Hypothalamus (tissue), 51 donors: ENCODE measurements at places on chromosomes 12 and 14.

GRCh38 chr14:89903340-89903952, 51.1 kb downstream of the EFCAB11 start:
- DNase-seq = no peak

GRCh38 chr14:36162267-36162666, 14.3 kb downstream of the PTCSC3 start:
- no peak for DNase-seq

GRCh38 chr14:90624227-90624626, 192.0 kb downstream of the TTC7B start:
- no peak for DNase-seq

DNA sequence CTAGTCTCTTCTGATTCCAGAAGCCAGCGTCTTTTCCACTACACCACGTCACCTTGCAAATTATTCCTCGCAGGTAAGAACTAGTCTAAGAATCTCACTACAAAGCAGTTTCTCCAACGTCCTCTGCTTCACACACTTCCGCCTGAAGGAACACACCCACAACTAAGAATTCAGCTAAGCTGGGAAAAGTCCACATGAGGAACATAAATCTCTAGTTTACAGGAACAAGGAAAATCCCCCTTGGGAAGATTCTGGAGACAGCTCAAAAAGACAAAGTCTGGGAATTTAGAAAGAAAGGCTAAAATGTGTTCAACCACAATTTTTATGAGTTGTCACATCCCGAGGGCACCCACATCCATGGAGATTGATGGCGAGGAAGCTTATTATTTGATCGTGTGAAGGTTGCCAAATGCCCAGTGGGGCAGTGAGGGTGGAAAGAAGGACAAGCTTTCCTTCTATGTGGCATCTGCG, 780.2 kb upstream of the TBX3 start:
- no peak for DNase-seq

- DNase-seq = no peak
These were observed 3.8 kb downstream of the KRT6C start for GRCh38 chr12:52469853-52470252.

GRCh38 chr12:77584860-77585259, 245.8 kb upstream of the NAV3 start:
- DNase-seq = no peak

GRCh38 chr14:77582511-77582910, 33.9 kb downstream of the SPTLC2 start:
- DNase-seq = no peak

GRCh38 chr12:32705783-32706182, 26.7 kb downstream of the DNM1L start:
- no peak for DNase-seq

- no peak for DNase-seq
These were observed 449.6 kb upstream of the RGS6 start for GRCh38 chr14:71482671-71483070.

DNA sequence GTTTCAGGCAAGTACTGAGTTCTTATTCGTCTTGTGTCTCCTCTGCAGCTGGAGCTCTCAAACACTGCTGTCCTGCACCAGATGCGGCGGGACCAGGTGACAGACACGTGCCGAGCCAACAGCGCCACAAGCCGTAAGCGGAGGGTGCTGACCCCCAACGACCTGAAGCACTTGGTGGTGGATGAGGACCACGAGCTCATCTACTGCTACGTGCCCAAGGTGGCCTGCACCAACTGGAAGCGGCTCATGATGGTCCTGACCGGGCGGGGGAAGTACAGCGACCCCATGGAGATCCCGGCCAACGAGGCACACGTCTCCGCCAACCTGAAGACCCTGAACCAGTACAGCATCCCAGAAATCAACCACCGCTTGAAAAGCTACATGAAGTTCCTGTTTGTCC, 201.2 kb downstream of the SLC41A2 start:
- DNase-seq = no peak

- no peak for DNase-seq
These were observed 113.0 kb downstream of the RMST start for GRCh38 chr12:97575403-97576193.

GRCh38 chr12:76952995-76953394, 74.2 kb upstream of the CSRP2 start:
- DNase-seq = no peak

- no peak for DNase-seq
These were observed 64.8 kb downstream of the DENND5B start for GRCh38 chr12:31526158-31526546.

GRCh38 chr12:89225401-89225800, 126.9 kb downstream of the DUSP6 start:
- DNase-seq = no peak

GRCh38 chr14:104554608-104555429, 24.7 kb upstream of the C14orf180 start:
- no peak for DNase-seq

GRCh38 chr12:65152596-65152995, 16.8 kb upstream of the LEMD3 start:
- no peak for DNase-seq

DNA sequence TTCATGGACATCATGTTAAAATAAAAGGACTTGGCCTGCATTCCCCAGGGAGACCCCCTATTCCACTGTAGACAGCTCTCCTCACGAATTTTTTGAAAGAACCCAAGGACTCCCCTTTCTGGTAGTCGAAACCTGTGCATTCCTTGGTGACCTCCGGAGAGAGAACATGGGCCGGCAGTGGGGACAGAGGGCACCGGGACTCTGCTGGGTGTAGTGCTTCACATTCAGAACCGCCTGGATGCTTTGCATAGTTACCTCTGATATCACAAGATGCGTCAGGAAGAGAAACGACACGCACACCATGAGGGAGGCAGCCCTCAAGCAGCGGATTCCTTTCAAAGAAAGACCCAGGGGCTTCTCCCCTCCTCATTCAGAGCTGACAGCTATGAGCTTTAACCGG, 9.7 kb downstream of the CKAP4 start:
- no peak for DNase-seq

DNA sequence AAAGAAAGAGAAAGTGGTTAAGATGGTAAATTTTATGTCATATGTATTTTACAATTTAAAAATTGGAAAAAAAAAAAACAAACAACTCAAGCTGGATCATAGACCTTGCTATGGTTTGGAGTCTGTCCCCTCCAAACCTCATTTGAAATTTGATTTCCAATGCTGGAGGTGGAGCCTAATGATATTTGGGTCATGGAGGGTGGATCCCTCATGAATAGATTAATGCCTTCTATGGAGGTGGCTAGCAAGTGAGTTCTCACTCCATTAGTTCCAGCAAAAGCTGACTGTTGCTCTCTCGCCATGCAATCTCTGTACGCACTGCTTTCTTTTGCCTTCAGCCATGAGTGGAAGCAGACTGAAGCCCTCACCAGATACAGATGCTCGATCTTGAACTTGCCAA, 22.2 kb upstream of the AP4S1 start:
- no peak for DNase-seq
